Nucleus accumbens (tissue), 56 donors: ENCODE measurements at places on chromosomes 1 and 21.

- DNase-seq, result no peak
Measured at GRCh38 chr1:199029855-199030254, 391.0 kb downstream of the PTPRC start.

DNA sequence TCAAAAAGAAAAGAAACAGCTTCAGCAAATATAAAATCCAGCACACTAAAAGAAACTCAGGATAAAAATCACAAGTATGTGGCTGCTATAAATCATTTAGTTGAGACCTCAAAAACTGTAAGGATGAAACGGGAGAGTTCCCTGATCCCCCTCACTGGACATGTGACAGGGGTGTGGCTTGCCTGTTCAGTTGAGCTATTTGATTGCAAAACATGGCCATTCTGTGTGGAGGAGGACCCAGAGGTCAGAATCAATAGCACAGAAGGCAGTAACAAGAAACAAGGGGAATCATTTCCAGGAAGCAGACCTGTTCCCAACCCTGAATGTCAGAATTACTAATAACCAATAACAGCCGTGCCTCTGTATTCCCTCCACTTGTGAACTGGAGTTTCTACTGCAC, 27.9 kb downstream of the RBM11 start:
- no peak for DNase-seq

DNA sequence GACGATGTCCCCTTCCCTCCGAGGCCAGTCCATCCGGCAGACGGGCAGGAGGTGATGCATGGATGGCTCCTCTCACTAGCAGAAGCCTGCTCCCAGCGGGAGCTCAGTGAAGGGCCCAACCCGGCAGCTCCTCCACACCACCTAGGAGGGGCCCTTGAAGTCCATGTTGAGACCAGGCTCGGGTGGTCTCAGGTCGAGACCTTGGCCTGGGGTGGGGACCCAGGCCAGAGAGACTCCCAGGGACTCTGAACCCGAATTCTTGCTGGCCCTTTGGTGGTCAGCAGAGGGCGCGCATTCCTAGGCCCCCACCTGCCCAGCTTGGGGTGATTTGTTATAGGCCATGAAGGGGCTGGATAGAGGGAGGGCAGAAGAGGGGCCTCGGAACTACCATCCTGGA, 642 bp upstream of the NT5C1A start:
- DNase-seq, result no peak

- DNase-seq, result no peak
Measured at GRCh38 chr1:201426479-201427310, 5.2 kb upstream of the TNNI1 start.

DNA sequence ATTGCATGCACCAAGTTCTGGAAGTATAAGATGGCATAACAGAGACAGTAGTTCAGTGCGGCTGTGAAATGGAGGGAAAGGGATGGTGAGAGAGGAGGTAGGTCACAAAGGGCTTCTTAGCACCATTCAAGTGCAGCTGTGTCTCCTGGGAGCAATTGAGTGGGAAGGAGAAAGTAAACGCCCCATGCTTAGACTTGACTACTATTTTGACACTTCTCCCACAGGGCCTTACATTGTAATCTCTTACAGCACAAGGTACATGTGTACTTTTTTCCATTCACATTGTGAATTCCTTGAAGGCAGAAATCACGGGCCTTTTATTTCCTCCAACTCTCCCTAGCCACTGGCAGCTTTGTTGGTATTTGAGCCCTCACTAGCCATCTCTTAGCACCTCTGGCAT, 239.6 kb upstream of the FOXD3 start:
- DNase-seq, result no peak

DNA sequence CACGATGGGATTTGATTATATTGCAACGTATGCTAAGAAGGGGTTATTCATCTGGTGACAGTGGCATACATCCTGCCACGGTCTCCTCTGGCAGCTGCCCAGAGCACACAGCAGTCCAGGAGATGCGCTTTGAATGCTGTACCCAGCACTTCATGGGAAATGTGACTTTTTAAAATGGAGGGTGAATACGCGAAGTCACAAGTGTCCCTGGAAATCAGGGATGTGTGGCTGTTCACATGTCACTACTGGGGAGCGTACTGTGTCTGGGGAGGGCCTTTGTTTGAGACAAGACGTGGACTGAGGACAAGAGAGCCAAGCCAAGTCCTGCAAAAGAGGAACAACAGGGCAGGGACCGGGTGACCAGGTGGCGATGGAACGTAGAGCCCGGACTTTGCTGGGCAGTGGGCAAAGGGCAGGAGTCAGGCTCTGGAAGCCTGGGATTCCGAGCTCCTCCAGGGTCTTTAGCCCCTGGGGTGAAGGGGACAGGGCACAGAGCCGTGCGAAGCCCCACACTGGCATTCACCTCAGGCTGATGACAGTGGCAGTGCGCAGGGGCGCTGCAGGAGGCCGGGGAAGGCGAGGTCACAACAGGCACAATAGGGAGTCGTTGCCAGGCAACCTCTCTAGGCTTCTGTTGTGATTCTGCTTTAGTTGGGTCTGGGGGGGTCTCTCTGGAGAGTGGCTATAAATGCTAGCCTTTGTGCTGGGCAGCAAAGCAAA, 11.4 kb upstream of the ZBTB21 start:
- DNase-seq, result no peak
